Tibial nerve (tissue), 4 donors: ENCODE measurements at places on chromosomes 12 and 14. TPM values are rescaled to one million over a fixed set of nuclear protein-coding genes. Genes with fewer than 3 reads are reported as not detected.

DNA sequence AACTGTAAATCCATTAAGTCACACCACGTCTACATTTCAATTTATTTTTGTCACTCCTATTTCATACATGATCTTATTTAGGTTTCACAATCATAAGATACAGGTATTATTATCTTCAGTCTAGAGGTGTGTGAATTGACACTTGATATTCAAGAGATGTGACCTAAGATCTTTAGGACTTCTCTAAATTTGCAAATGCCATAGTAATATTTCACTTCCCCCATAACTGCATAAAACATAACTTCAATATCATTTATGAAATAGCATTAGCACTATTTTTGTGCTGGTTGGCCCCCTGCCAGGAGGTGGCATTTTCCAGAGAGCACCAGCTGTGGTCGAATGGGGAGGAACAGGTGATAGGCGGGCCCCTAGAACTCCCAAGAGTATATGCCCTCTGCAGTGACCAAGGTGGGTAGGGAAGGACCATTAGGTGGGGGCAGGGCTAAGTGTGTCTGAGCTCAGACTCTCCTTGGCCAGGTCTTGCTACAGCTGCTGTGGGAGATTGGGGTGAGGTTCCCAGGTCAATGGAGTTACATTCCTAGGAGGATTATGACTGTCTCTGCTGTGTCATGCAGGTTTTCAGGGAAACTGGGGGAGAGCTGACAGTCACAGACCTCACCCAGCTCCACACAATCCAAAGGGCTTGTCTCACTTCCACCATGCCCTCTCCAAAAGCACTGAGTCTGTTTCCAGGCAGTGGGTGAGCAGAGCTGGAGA lies 49.2 kb upstream of the ERGIC2 start:
- no peak overlapping the region for H3K4me3 ChIP-seq
- no peaks in the 10 kb centered on the region for H3K36me3 ChIP-seq

CMKLR1 gene
- total RNA-seq, result 23.2 TPM

DNA sequence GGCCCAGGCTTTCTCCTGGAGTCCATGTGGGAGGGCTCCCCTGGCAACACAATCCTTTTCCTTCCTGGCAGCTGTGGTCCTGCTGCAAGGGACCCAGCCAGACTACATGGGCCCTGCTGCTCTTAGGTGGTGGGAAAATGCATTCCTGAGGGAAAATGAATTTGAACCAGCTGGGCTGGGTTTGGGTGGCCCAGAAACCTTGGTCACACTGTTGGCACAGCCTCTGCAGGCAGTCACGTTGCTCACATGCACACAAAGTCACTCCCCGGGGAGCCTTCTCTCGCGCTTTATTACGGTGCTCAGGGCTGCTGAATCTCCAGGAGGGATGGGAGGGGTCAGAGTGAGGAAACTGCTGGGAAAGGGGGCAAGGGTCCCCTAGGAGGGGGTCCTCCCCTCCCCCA lies 17.2 kb downstream of the PLEKHG3 start:
- peak overlapping the region; percentile 24 for H3K27ac ChIP-seq
- no peaks in the 10 kb centered on the region for H3K36me3 ChIP-seq
- peaks cover 100% of the 10 kb centered on the region for H3K4me1 ChIP-seq

GRCh38 chr14:63949696-63950095 lies 96.9 kb downstream of the SYNE2 start:
- DNase-seq, result no peak
- no peaks in the 10 kb centered on the region for H3K36me3 ChIP-seq
- H3K27me3 ChIP-seq, result no peaks in the 10 kb centered on the region

STYK1 gene
- total RNA-seq, result not detected

NTF3 gene
- not detected for total RNA-seq

SART3 gene
- 58.1 TPM for total RNA-seq

DNA sequence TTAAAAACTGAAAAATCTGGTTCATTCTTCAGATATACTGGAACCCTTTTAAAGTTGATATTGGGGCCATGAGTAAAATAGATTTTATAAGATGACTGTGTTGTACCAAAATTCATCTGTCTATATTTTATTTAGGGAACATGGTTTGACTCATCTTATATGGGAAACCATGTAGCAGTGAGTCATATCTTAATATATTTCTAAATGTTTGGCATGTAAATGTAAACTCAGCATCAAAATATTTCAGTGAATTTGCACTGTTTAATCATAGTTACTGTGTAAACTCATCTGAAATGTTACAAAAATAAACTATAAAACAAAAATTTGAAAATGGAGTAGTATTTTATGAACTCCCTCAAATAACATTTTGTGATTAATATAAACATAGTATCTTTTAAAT lies 14.2 kb downstream of the PTGER2 start:
- no peaks in the 10 kb centered on the region for H3K27me3 ChIP-seq
- peaks cover 20% of the 10 kb centered on the region for H3K4me1 ChIP-seq
- no peak overlapping the region for H3K4me3 ChIP-seq
- no peaks in the 10 kb centered on the region for H3K36me3 ChIP-seq
- H3K27ac ChIP-seq, result no peak overlapping the region

- no peak overlapping the region for H3K27ac ChIP-seq
- no peak overlapping the region for H3K4me3 ChIP-seq
- H3K27me3 ChIP-seq, result peaks cover 4% of the 10 kb centered on the region
- DNase-seq, result no peak
- no peaks in the 10 kb centered on the region for H3K36me3 ChIP-seq
Observed at GRCh38 chr12:96995861-96996260, 88.8 kb downstream of the NEDD1 start.

SLC5A8 gene
- total RNA-seq, result not detected

GRCh38 chr12:131897276-131897675 lies 2.9 kb downstream of the ULK1 start:
- H3K4me1 ChIP-seq, result peaks cover 60% of the 10 kb centered on the region
- H3K27ac ChIP-seq, result peak overlapping the region; percentile 98
- H3K4me3 ChIP-seq, result no peak overlapping the region
